ENCODE measurements at places on chromosomes 1 and 21.

DNA sequence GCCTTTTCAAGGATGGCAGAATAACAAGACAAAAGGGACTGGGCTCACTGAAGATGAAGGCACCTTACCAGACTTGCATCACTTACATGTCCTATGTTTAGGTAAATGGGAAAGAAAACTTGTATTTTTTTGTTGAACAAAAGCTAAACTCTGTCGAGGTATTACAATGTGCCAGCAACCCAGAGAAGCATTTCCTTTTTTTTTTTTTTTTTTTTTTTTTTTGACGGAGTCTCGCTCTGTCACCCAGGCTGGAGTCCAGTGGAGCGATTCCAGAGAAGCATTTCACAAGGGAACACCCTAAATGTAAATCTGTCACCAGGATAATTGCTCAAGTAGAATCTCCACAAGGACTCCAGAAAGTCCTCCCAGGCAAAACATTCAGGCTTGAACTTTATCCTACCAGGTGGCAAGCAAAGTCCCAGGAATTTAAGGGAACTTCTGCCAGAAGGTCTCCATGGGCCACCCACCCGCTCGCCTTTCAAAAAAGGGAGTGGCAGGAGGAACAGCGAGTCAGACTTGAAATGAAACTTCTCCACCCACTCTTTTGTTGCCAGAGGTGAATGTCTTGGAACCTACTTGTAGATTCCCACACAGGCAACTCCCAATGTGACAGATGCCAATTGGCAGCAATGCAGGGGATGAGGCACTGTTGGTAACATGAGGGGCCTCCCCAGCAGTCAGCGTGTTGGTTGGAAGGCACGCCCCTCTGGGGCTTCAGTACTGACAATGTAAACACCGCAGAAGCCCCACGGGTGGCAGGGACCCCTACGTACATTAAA is 125.0 kb downstream of the TIAM1 start:
- DNase-seq = peak; percentile 59

GRCh38 chr21:45318556-45319404 is 31.1 kb upstream of the POFUT2 start:
- no peak for DNase-seq

DNA sequence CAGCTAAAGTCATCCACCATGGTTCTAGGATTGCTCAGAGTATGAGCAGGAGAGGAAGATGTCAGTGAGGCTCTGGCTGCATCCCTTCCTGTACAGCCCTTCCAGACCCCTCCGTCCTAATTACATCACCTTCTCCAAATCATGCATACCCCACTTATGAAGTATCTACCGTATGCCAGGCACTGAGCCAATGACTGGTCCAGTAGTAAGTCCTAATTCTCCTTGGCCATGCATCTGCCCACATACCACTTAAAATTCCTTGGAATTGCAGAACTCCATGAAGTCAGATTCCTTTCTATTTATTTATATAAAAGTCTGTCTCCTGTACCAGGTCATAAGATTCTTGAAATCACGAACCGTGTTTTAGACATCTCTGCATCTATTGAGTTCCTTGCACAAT is 106.1 kb downstream of the SEC16B start:
- no peak for DNase-seq

- no peak for DNase-seq
Observed at GRCh38 chr21:33444499-33444898, 35.3 kb downstream of the TMEM50B start.

DNA sequence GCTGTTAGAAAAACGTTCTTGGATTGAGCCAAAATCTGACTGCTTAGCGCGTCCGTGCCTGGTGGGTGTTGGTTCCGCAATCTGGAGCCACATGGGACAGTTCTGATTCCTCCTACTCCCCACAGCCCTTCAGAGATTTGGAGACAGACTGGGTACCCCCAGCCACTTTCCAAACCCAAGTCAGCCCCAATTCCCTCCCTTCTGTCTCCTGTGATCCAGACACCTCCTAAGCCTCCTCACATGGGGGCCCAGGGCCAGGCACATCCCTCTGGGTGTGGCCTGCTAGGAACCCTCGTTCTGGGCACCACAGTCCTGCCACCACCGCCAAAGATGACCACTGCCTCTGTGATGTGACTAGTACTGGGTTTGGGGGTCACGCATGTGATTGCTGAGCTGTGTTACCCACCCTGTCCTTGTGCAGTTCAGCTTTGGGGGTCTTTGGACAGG is 4.8 kb downstream of the PLA2G5 start:
- no peak for DNase-seq

DNA sequence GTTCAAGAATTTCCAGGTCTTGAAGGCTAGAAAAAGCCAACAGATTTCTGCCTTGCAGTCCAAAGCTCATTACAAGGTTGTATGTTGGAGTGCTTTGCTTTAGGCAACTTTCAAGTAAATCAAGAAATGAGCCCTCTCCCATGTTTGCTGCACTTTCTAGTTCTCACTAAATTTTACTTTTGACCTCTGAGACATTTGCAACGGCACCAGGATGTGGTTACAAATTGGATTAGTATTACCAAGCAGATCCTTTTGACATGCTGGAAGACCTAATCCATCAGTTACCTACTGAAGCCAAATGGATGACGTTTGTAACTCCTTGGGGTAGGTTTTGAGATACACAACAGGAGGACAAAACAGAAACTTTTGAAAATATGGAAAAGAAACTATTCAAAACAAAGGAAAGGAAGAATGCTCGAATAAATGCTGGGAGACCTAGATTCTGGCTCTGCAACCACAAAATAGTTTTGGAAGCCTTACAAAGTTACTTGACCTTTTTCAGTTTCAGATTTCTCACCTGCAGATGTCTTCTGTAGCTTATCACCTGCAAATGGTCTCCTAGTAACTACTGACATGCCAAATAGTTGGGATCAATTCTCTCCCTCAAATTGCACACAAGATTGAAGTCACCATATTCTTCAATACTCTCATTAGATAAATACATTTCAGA is 251.7 kb upstream of the ADGRL2 start:
- no peak for DNase-seq

GRCh38 chr1:244545511-244545910 is 84.4 kb downstream of the CATSPERE start:
- no peak for DNase-seq

GRCh38 chr1:86758570-86758969 is 54.2 kb downstream of the SH3GLB1 start:
- DNase-seq = no peak

DNA sequence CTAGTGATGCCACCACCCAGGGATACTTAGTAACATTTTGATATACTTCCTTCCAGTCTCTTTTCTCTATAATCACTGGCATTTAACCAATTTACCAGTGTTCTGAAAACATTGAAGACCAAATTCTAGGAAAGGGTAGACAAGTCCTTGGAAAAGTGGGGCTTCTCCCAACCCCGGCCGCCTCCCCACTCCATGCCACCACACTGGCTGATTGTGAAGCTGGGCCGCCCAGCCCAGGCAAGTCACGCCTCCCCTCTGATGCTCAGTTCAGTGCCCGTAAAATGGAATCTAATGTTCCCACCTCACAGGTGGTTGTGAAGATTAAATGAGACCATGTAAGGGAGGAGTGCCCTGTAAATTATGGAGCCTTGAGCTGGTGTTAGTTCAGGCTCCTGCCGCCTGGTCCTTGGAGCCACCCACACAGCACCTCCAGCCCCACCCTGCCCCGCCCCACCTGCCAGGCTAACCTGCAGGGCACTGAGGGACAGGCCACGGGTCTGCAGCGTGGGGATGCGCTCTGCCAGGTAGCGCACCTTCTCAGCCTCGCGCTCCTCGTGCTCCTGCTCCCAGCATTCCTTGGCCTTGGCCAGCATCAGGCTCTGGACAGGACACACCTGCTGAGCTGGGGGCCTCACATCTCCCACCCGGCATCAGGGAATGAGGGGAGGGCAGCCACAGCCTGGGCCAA is 7.3 kb downstream of the TNNI1 start:
- no peak for DNase-seq

DNA sequence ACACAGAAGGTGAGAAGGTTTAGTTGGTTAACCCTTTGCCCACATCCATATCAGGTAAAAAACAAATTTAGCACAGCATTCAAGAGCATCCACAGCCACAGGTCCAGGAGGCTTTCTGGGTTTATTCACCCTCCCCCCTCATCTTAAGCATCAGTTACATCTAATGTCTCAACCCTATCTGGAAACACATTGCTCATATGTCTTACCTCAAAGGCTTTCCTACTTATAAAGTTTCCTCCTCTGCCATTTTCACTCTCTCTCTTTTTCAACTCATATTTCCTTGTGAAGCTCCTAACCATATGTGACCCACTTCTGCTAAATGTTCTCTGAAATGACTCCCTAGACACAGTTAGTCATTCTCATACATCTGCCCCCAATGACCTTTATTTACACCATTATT is 47.9 kb upstream of the RUNX1 start:
- DNase-seq = no peak

GRCh38 chr1:41371630-41372599 is 10.7 kb downstream of the FOXO6 start:
- DNase-seq = no peak

DNA sequence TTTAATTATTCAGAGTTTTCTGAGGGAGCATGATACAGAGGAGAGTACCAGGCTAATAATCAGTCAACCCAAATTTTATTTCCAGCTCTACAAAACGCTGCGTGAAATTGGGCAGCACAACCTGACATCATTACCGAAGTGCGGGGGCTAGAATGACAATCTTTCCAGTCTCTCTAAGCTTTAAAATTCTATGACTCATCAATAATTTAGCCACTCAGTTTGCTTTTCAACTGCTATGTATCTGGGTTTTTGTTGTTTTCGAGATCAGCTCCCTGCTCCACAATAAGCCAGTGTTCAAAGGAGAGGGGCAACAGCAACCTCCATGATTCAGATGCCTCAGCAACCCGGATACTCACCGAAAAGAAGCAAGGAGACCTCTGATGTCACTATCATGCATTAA is 13.9 kb downstream of the SORT1 start:
- no peak for DNase-seq

DNA sequence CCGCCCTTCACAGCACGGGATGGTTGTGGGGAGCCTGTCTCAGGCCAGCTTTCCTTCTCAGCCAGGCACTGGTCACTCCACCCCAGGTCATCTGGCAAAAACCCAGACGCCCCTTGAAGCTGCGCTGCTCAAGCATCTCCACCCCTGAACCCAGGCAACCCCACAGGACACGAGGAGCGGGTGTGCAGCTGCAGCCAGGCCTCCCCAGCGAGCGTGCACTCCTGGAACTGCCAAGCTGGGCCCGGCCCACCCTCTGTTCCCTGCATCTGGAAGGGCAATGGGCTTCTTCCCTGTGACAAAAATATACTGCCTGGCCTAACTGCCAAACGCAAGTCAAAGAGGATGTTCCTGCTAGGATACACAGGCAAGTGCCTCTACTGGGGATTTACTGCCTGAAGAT is 39.7 kb downstream of the SLC66A1 start:
- DNase-seq = no peak

DNA sequence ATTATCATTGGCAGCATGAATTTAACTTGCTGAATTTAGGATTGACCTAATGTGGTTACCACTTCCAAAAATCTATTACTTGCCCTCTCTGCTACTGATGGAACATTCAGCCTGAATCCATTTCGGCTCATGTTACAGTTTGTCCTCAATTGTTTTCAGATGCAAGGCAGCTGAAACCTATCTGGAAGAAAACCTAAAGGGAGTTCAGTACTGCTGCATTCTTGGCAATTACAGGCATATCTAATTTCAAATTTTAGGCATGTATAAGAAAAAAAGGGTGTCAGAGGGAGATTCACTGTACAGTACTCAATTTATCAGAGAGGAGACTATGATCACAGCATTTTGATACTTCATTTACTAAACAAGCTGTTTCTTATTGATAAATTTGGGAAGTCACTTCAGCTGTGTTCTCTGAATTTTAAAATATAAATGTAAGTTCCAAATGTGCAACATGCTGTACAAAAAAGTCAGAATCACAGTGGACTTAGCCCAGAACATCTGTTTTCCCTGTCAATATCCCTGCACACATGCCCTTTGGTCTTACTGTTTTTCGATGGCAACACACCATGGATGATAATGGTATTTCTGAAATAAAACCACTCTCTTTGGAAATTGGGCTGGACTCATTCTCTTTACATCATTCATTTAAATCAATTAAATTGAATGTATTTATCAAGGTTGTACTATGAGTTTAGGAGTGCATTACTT is 651.6 kb upstream of the ADGRL4 start:
- peak; percentile 17 for DNase-seq

DNA sequence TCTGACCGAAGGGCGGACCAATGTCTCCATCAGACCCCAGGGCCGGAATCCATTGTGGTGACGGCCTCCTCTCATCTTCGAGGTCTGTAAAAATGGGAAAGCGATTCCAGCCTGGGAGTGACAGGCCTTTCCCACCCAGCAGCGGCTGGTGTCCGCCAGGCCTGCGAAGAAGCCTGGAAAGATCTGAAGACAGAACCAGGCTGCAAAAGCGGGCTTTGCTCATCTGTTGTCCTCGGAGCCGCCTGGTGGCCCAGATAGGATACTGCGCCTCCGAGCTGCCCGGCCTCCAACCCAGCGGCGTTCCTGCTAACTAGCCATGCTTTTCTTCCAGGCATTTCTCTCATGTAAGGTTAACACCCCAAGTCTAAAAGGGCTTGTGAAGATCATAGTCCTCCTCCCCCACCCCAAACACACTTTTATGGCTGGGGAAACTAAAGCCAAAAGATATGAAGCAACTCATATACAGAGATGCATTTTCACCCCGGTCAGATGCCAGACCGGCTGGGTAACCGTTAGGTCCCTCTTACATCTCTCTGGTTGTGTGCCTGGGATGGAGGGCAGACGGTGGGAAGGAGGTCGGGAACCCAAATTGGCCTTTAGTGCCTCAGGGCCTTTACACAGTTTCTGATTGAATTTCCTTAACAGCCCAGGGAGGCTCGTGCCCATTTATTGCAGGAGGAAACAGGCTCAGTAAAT is 1.9 kb upstream of the DHRS3 start:
- peak; percentile 87 for DNase-seq

- peak; percentile 30 for DNase-seq
Observed at GRCh38 chr1:181152892-181153633, 64.6 kb downstream of the IER5 start.

DNA sequence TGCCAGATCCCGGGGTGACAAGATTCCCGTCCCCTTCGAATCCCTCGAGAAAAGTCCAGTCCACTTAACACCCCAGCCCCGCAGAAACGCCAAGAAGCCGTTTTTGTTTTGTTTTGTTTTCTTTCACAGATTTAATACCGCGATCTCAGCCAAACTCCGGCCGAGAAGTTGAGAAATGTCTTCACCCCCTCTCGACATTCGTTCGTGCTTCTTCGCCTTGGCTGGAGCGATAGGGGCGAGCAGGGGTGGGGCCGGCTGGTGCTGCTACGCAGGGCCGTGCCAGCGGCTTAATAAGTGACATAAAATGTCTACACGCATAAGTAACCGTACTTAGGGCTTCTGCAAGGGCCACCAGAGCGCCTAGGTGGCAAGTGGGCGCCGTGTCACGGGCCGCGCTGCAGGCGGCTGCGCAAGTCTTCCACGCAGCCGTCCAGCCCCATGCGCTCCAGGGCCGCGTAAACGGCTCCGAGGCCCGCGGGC is 4.9 kb downstream of the TNFRSF25 start:
- no peak for DNase-seq
